ENCODE measurements at places on chromosomes 11 and 22.

DNA sequence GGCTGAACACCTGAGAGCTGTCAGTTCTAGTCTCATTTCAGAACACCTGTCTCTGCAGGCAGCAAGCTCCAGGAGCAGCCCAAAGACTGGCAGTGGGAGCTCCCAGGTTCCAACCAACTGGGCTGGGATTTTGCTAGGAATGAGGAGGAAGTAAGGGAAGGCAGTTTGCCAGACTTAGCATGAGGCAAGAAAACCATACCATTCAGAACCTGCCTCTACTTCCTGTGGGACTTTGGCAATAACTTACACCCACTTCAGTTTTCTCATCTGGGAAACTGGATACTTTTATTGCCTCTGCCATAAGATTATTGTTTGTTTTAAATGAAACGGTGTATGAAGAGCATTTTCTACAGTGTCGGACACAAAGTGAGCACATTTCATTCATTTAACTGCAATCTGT, 363.7 kb upstream of the ISX start:
- no peak for DNase-seq

DNA sequence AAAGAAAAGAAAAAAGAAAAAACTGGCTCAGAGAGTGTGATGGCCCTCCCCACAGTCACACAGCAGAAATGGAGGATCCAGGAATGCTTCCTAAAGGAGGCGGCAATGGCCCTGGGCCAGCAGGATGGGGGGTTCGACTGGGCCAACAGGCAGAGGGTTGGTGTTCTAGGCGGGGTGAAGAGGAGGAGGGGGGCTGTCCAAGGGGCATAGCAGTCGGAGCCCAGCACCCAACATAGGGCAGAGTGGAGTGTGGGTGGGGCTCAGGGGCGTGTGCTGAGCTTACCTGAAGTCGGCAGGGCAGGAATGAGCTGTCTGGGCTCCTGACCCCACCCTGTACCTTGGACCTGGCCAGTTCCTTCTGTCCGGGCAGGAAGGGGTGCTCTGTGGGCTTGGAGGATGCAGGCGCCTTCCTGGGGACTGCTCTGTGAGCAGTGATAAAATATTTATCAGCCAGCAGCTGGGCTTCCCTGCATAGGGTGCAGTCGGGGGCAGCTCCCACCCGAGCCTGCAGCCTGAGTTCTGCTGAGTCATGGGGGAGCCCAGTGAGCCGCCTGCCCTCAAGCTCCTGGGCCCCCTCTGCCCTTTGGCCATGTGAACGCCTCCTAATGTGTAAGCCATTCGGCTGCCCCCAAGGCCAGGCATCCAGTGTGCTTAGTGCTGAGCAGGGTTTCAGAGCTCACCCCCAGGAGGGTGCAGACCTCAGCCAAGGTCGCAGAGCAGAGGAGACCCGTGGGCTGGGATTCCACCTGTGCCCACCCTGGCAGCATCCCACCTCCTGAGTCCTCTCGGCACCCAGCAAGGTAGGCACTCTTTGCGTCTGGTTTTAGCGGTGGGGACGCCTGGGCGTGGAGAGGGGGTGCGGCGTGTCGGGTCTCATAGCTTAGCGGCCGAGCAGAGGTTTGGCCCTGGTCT, 25.3 kb upstream of the PRR5 start:
- no peak for DNase-seq

DNA sequence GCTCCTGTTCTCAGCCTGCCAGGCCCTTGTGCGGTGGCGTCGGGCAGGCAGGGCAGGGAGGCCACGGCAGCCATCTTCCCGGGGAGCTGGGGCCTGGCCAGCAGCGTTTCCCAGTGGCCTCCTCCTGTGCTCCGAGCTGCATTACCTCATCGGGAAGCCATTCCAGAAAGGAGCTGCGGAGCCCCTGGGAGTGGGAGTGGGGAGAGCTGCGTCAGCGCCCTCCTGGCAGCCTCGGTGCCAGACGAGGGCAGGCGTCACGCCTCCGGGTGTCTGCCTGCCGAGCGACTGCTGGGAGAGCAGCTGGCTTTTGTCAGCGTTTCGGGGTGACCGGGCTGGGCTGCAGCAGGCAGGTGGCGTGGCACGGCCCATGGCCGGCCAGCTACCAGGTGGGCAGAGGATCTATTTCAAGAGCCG, 30.9 kb upstream of the WNT7B start:
- DNase-seq = no peak

DNA sequence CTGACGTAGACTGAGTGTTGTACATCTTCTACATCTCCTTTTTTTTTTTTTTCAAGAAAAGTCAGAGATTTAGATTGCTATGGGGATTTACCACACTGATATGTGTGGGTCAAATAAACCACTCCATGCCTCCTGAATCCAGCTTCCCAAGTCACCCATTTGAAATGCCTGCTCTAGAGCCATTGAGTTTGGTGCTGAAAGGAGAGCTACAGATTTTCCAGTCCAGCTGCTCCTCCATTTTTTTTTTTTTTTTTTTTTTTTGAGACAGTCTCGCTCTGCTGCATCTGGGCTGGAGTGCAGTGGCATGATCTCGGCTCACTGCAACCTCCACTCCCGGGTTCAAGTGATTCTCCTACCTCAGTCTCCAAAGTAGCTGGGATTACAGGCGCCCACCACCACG, 115.2 kb upstream of the TIMP3 start:
- no peak for DNase-seq

- DNase-seq = no peak
Observed at GRCh38 chr11:15145151-15145550, 30.4 kb downstream of the INSC start.

GRCh38 chr22:35299217-35299672, 449 bp upstream of the TOM1 start:
- no peak for DNase-seq

DNA sequence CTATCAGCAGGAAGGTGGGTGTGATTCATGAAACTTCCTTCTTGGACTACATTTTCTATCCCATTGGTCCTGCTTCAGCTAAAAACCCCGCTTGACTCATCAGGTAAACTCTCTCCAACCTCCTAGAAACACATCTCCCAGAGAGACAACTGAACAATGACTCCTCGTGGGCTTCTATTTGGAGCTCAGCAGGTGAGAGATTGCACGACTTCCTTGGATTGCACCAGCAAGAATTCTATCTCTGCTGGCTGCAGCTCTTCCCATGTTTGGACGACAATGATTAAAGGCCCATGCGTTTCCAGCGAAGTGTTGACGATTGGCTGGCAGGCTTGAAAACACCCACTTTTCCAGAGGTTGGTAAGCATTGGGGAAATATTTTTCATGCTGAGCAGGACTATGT, 216.1 kb upstream of the NTM start:
- no peak for DNase-seq

DNA sequence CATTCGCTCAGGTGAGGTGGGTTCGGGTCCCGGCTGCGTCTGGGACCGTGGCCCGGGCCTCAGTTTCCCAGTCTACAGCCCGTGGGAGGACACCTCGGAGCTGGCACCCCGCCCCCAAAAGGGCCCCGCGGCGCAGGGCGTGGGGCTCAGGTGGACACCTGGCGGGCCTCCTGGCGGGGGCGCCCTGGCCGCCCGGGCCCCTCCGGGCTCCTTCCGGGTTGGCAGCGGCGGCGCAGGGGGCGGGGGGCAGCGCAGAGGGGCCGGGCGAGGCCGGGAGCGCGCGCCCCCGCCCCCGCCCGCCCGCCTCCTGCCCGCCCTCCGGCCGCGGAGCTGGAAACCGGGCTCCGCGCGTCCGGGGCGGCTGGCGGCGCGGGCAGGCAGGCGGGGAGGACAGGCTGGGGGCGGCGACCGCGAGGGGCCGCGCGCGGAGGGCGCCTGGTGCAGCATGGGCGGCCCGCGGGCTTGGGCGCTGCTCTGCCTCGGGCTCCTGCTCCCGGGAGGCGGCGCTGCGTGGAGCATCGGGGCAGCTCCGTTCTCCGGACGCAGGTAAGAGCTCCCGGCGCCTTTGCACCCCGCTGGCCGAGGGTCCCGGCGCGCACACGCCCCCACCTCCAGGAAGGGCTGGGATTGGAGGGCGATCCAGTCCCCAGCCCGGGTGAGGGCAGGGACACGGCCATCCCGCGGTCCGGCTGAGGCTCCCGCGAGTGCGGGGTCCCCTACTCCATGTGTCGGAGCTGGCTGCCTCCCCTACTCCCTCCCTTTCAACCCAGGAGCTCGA, at the start of gene EMID1:
TSS of gene EMID1 (plus strand) at position 303 of the 778 bp plus-strand sequence. CDS start at position 446, 143 bp downstream.
- DNase-seq = peak; percentile 12

GRCh38 chr11:14445542-14446530, 53.8 kb downstream of the COPB1 start:
- DNase-seq = no peak

DNA sequence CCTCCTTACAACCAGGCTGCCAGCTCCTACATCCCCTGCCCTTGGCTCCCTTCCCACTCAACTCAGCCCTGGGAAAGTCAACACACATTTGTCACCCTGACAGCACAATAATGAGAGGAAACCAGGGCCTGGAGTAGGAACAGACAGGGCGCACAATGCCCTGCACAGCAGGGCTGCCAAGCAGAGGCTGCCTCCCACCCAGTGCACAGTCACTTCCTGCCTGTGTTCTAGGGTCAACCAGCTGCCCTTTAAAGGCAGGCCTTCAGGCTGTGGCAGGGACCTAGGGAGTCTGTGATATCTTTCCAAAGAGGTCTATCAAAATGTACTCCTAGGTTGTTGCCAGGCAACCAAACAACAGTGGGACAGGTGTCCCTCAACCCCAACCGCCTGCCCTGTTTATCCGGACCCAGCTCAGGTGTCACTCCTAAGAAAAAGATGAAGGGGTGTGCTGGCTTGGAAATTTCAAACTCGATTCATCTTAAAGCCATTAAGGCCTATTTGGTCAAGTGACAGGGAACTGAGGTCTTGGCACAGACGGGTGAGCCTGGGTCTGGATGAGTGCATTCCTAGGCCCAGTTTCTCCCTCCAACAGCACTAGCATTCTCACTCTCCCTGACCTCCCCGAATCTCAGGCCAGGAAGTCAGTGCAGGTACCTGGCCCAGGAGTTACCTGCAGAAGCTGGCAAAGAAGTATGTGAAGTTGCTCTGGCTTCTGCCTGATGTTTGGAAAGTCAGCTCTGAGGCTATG, 110.3 kb upstream of the PITPNB start:
- no peak for DNase-seq

- no peak for DNase-seq
Observed at GRCh38 chr22:50091092-50091768, 1.4 kb downstream of the MOV10L1 start.

GRCh38 chr11:116162886-116163230, 609.9 kb downstream of the BUD13 start:
- no peak for DNase-seq

DNA sequence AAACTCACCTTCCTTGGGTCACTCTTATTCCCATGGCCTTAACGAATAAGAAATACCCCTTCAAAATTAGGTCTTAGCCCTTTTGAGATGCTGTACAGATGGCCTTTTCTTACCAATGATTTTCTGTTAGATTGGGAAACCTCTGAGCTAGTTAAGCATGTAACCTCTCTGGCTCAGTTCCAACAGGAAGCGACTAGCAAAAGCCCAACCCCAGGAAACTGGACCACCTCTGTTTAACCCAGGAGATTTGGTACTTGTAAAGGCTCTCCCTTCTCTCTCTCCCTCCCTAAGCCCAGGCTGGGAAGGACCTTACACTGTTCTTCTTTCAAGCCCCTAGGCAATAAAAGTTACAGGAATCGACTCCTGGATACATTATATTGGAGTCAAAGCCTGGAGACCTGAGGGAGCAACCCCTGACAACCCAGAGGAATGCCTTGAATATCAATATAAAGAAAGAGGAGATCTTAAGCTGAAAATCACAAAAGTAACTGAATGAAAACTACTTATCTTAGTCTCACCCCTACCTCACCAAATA, 11.7 kb downstream of the APIP start:
- no peak for DNase-seq

- DNase-seq = peak; percentile 68
Observed at GRCh38 chr11:73242251-73243092, 24.4 kb downstream of the P2RY2 start.

GRCh38 chr22:38449776-38450175, 5.2 kb downstream of the KCNJ4 start:
- no peak for DNase-seq

GRCh38 chr11:117535850-117536411, 208.3 kb downstream of the CEP164 start:
- no peak for DNase-seq

DNA sequence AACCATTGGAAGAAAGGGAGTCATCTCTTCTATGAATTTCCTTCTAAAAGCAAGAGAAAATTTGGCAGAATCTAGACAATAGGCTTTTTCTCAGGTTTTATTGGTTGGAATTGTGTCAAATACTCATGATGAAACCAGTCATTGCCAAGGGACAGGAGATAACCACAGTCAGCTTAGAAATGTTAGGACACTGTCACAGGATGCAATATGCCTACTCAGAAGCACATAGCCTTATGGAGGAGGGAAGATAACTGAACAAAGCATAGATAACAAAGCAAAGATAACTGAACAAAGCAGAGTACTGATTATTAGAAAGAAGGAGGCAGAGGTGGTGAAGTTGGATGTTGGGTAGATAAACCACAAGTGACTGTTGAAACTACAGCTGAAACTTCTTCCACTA, 303.5 kb upstream of the PDGFD start:
- DNase-seq = no peak

DNA sequence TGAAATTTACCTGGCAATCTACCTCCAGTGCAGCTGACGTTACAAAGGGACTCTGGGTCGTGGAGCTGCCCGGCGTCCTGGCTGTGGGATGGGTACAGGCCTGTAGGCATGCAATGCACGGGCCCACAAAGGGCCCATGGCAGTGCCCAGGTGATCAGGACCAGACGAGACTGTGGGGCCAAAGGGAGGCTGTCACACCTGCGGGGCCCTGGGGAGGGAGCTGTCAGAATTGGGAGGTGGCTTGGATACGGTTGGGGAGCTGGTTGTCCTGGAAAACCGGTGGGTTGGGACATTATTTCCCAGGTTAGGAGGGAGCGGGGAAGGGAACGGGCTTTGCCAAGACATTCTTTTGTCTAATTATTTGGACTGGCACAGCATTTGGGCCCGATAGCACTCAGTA, 958.5 kb downstream of the BRD1 start:
- no peak for DNase-seq

DNA sequence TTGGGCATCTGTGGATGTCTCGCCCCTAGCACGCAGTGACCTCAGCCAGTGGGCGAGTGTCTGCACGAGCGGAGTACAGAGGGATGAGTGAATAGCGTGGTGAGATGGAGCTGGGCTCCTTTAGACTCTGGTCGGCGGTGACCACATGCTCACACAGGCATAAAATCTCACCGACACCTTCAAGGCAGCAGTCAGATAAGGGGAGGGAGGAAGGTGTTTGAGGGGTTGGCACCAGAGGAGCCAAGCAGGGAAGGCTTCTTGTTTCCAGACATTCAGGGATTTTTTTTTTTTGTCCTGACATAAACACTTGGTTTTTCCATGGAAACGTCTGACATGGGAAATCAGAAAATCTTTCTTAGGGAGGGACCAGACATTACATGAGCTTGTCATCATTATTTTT, 35.8 kb downstream of the GRIK4 start:
- DNase-seq = no peak

GRCh38 chr22:34326901-34327300, 406.6 kb upstream of the LARGE1 start:
- no peak for DNase-seq

GRCh38 chr22:41531715-41532477, 12.4 kb downstream of the POLR3H start:
- DNase-seq = no peak

DNA sequence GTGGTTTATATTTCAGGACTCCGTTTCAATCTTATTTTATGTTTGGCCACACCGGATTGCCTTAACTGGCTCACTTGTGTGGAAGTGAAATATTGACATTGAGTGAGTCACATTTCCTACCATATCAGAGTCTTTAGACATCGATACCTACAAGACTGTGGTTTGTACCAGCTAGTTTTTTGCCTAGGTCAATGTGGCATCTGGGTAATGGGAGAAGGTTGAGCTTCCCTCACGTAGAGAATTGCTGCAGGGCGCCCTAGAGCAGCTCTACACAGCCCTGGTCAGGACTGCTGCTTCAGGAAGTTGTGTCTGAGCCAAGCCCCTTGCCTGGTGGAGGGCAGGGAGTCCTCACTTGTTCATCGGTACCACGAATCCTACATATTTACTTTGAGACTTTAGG, 1.6 kb downstream of the GRAMD1B start:
- DNase-seq = no peak
